Posterior vena cava (tissue), 2 donors: ENCODE measurements at places on chromosomes 3 and 15. TPM values are rescaled to one million over a fixed set of nuclear protein-coding genes. Genes with fewer than 3 reads are reported as not detected.

- no peak for DNase-seq
These were observed 400.4 kb downstream of the MAGI1 start for GRCh38 chr3:65638301-65638700.

DNA sequence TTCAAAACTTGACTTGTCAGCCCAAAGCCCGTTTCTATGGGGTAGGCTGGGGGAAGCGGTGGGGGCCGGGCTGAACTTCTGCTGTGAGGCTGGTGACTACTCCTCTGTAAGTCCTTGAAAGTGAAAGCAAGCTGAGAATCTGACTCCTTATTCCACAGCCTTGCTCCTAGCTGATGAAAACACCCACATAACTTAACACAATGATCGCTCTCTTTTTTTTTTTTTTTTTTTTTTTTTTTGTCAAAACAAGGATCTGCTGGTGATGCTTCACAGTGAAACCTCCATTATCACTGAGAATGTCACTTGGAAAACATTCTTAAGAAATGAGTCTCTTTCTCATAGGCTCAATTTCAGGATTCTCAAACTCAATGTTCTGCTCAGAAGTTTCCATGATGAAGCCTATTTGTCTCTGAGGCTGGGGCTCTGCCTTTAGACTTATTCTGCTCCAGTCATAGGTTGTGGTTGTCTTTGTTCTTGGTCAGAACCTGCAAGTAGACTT, 31.4 kb upstream of the TKT start:
- DNase-seq = no peak

GRCh38 chr3:133675631-133676335, 14.0 kb upstream of the TOPBP1 start:
- DNase-seq = no peak

GRCh38 chr3:87987952-87988351, 70.9 kb downstream of the CGGBP1 start:
- no peak for DNase-seq

DNA sequence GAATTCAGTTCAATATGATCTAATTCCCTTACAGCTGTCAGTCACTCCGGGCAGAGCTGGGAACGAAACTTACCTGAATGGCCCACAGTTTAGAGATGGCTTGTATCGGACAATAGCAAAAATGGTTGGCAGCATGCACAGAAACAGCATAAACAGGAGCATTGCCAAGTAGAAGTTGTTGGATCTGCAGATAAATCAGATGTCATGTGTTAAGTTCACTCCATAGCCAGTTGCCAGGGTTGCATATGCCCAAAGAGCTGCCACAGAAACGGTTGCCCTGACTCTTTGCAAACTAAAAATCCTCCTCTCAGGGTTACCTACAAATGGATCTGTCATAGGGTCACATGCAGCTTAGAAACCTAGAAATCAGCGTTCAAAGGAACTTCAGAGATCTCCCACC, 15.4 kb upstream of the STARD5 start:
- no peak for DNase-seq

Gene EIF4E3
- total RNA-seq = 44.2 TPM

Gene ATRIP
- 6.3 TPM for total RNA-seq

Gene SENP8
- 1.9 TPM for total RNA-seq

GRCh38 chr3:65146179-65146578, 458.4 kb upstream of the ADAMTS9 start:
- DNase-seq = no peak

Gene FOXL2
- not detected for total RNA-seq

Gene PLA1A
- 2.7 TPM for total RNA-seq

DNA sequence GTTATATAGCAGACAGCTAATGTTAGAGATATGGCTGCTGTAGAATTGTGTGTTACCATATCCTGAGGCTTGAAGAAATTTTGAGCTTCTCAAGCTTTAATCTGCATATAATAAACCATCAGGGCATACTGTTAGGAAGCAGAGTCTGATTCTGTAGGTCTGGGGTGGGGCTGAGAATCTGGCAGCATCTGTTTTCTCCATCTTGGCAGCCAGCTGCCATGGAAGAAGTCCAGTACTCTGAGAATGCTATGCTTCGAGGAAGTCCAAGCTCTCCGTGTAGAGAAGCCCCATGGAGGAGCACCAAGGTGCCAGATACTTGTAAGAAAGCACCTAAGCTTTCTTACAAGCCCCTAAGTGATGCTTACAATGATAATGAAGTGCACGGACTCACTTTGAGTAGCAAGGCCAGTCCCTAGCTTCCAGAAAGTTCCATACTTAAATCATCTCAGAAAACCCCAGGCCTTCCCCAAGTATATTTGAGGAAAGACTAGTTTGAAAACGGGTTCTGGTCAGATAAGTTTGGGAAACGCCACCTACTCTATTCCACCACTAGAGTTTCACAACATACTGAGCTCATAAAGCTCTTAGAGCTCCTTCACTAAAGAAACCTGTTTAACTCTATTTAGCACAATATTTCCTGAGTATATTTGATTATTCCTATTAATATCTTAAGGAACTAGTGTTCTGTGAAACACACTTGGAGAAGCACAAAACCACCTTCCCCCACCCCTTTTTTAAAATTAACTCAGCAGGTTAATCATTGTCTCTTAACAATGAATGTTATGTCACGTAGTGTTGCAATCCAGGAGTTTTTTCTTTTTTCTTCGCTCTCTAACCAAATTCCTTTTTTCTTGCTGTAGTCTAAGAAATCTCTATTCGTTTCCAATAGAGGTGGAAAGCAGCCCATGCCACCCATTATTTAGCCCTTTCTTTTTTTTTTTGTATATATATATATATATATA, 59.9 kb upstream of the RASGRP1 start:
- no peak for DNase-seq

DNA sequence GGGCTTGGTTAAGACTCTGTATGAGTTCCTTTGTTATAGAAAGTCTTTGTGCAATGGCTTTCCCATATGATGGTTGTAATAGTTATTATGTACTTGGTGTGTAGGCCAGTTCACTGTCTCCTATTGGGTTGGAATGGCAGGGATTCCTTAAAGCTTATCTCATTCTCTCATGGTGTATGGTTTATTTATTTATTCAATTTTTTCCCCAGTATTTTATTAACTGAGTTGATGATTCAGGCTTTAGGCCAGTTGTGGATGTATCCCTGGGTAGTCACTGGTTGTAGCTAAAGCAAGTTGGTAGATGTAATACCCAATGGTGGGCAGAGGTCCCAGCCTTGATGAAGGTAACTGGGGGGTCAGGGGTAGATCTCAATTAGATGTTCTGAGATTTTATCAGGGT, 349.4 kb downstream of the DOCK3 start:
- no peak for DNase-seq

- no peak for DNase-seq
These were observed 53.4 kb upstream of the DCUN1D1 start for GRCh38 chr3:183033746-183034145.

DNA sequence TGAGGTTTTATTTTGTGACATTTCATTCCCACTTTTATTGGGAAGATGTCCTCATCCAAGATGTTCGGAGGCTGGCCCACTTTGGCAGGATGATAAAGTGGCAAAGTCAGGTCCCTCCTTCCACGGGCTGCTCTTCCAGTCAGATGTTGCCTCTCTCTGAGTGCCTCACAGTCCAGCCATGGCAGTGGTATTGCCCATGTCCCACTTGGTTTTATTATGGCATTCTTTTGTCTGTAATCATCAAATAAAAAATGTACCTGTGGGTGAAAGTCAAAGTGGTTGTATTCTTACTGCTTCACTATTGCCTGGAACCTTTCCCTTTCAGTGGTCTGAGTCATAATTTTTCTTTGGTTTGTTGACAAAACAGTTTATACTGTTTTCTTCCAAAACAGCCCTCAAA, 20.2 kb downstream of the ARNT2 start:
- no peak for DNase-seq

GRCh38 chr3:143002727-143003126, 1.4 kb downstream of the U2SURP start:
- DNase-seq = no peak

DNA sequence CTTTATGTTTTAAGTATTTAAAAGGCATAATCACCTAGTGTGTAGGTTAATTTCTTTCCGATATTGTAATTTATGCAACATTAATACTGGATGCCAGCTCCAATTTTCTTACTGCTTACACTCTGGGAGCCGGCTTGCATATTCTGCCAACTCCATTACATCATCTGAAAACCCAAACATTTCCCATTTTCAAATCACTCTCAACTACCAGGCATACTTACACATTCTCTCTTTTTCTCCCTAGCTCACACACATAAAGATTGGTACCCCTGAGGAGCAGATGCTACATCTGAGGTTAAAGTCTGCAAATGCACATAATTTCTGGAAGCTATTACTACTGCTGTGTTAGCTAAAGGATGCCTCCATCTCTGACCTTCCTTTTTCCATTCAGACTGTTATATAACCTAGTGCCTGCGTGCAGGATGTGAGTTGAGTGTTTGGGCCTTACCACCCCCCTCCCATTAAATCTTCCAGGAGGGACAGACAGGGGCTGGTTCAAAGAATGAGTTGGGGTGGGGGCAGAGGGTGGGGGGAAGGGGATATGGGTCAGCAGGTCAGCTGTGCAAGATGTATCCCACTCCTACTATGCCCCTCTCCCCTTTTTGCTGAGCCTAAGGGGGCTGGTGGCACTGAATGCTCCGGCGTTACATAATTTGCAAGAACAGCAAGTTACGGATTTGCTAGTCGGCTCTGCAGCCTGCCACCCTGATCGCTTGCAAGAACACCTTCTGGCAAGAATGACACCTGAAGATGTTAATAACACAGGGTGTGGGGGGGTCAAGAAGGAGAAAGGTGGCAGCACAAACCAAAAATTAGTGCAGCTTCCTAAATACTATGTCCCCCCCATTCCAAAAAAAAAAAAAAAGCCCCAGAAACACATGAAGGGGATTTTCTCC, 2.5 kb downstream of the RORA start:
- no peak for DNase-seq

GRCh38 chr15:80175436-80175835, 22.6 kb downstream of the FAH start:
- DNase-seq = peak; percentile 66

Gene SOX14
- not detected for total RNA-seq

GRCh38 chr3:48927928-48928327, 9.3 kb downstream of the ARIH2 start:
- DNase-seq = no peak

Gene ZXDC
- 26.9 TPM for total RNA-seq

DNA sequence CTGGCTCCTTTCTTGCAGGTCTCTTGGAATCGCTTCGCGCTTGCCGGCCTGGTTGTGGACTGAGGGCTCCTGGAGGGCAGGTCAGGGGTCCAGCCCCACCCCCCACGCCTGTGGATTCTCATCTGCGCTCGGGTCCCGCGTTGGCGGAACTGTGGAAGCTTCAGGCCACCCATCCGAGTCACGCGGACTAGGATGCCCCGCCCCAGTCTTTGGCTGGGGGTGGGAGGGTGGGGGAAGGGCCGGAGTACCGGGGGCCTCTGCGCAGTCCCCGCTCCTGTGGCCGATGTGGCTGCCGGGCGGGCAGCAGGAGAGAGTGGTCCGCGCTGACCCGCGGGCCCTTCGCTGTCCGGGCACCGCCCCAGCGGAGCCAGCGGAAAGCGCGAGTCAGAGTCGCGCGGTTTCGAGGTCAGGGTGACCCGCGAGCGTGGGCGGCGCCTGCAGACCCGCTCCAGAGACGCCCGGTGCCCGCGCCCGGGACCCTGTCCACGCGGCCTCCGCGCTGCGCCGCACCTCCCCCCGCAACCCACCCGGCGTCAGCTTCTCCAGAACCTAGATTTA, 114.2 kb downstream of the KLF13 start:
- peak; percentile 90 for DNase-seq
